ENCODE measurements at places on chromosomes 11 and 22.

GRCh38 chr11:36449561-36450096 lies 60.4 kb downstream of the TRAF6 start:
- DNase-seq = no peak

DNA sequence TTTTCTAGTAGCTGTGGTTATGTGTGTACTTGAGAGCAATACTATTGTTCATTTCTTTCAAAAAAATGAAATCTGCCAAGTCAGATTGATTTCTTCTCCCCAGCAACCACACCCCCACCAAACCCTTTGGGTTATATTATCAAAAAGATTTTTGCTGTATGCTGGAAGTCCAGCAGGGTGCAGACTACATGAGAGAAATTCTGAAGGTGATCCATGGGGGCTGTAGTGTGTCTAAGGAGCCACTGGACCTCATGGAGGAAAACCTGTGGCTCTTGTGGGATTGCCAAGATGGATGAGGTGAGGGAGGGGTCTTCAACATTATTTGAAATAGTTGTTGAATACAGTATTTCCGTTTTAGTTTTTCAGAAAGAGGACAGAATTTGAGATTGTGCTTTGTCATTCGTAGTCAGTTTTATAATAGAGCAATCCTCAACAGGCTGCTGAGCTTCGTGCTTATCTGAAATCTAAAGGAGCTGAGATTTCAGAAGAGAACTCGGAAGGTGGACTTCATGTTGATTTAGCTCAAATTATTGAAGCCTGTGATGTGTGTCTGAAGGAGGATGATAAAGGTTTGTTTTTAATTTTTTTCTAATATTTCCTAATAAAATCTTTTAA lies 3.1 kb downstream of the EIF3M start:
- no peak for DNase-seq

DNA sequence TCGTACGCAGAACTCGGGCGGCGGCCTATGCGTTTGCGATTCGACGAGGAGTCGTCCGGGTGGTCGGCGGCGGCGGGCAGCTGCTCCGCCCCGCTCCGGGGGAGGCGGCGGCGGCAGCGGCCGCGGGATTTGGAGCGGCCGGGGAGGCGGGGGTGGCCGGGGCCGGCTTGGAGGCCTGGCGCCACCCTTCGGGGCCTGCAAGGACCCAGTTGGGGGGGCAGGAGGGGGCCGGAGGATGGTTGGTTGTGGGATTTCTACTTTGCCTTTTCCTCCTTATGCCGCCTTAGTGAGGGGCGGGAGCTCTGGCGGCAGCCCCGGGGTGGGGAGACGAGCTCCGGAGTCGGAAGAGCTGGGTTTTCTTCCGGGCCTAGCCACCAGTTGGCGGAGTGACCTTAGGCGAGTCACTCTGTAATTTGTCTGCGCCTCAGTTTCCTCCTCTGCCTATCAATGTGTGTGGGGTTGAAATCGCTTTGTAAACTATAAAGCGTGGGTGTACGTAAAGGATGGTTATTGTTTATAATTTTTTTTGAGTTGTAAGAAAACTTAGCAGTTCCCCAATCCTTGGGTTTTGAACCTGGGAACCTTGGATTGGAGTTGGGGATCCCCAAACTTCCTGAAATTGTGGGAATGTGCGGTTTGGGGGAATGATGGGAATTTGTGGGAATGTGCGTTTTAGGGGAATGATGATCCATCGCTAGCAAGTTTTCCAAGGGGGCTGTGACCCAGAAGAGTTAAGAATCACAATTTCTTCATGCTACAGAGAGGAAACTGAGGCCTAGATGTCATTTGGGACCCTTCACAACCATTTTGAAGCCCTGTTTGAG lies 679 bp downstream of the TUG1 start:
- peak; percentile 9 for DNase-seq

GRCh38 chr11:109818290-109818689 lies 274.9 kb upstream of the ZC3H12C start:
- no peak for DNase-seq

DNA sequence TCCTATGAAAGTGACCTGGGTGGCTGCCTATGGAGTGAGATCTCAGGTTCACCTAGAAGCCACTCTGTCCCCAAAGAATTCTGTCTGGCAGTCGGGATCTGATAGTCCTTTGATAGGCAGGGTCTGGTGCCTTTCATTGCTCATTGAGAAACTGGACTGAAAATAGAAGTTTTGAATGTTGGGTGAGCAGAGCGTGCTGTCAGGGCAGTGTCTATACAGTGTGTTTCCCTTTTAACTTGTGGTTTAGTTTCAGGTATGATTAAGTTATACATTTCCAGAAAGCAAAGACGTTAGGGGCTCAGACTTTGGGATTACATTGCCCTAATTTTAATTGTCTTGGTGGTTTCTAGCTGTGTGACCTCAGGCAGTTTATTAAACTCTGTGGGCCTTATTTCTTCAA lies 111.3 kb upstream of the PAX6 start:
- no peak for DNase-seq

GRCh38 chr22:44449061-44449682 lies 48.9 kb downstream of the RTL6 start:
- DNase-seq = no peak

GRCh38 chr11:70360211-70360610 lies 38.1 kb upstream of the CTTN start:
- no peak for DNase-seq

DNA sequence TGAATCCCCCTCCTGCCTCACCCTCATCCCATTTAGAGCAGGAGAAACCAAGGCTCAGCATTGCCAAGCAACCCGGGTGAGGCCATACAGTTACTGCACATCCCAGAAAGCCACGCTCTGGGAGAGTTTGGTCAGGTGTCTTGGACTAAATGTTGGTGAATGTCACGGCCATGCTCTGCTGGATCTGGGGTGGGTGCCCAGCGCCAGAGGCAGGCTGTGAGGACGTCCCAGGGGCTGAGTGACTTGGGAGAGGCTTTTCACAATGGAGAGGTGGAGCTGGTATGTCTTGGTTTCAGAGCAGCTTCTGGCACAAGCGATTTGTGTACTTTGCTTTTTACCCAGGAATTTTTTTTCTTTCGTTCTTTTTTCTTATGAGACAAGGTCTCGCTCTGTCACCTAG lies 6.6 kb downstream of the SERHL2 start:
- DNase-seq = no peak

- no peak for DNase-seq
Observed at GRCh38 chr11:116175707-116176106, 597.1 kb downstream of the BUD13 start.

DNA sequence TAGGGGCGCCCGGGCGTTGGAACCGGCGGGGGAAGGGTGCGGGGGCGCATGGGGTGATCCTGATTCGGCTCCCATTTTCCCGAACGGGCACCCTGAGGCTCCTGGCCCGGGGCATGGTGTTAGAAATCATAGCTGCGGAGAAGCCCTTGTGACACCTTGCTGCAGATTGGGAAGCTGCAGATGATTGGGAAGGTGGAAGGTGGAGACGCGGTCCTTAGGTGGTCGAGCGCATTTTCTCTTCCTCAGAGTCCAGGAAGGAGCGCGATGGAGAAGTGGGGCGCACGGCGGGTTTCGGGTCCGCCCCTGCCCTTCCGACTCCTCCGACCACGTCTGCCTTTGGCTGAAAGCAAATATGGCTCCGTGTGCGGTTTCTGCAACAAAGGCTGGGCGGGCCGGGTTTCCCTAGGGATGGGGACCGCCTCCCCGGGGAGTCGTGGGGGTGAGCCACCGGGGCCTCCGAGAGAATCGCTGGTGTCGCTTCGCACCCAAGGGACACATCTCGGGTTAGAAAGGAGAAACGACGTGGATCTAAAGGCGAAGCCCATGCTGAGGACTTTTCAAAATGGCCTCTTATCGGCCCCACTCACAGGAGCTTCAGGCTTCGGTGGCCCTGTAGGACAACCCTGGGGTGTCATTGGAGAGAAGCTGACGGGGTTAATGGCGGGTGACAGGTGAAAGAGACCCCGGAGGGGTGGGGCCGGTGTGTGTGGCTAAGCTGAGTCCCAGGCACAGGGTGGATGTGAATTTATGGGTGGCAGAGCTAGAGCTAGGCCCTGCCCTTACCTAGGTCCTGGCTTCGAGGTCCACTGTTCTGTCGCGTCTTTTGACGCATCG lies 707 bp upstream of the FTH1 start:
- no peak for DNase-seq

DNA sequence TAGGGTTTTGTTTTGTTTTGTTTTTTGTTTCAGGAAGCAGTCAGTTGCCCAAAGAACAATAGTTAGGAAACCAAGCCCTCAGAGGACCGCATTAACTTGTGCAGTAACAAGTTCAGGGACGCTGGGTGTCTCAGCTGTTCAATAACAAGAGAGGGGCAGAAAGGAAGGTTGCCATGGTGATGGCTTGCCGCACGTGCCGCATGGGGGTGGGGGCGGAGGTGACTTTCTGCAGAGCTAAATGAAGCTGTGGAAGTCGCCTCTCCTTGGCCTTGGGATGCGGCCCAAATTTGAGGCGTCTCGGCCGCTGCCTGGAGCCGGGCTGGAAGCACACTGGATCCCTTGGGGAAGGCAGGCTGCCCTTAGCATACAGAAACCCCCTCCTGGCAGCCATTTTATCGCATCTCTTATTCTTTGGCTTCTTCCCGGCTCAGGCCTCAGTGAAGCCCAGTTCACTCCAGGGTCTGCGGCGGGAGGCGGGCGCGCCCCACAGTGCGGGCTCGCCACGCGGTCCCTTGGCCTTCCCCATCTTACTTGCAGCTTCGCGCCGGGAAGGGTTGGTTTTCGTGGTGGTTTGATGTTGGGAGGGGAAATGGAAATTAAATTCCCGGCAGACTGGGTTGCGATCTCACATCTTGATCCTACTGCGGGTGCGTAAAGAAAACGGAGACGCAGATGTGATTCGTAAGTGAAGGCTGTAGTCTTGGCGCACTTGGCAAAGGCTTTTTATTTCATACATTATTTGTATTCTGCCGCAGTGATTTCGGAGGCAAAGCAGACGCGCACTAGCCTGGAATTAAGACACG lies 94.3 kb downstream of the SLC17A6 start:
- DNase-seq = no peak

DNA sequence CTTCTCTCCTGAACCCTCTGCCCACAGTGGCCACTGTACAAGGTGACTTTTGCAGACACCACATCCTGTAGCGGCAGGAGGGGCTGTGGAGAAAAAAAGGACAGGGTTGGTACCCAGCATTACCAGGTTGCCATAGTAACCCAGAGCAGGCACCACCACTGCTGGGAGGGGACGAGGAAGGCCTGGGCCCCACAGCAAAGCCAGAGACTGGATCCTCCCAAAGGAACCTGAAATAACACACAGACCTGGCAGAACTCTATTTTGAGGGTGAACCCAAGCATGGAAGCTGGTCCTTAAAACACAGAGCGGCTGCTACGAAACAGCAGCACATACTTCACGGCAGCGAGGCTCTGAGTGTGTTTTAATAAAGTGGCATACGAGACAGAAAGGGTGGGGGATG lies 380.6 kb downstream of the CTTN start:
- no peak for DNase-seq

GRCh38 chr22:42070517-42071422 lies at the start of gene NAGA:
NAGA (minus strand) TSS chr22:42070812; CDS start chr22:42070297, 515 bp downstream.
- peak; percentile 86 for DNase-seq

GRCh38 chr22:37179622-37180420 lies 8.2 kb downstream of the C1QTNF6 start:
- DNase-seq = no peak

DNA sequence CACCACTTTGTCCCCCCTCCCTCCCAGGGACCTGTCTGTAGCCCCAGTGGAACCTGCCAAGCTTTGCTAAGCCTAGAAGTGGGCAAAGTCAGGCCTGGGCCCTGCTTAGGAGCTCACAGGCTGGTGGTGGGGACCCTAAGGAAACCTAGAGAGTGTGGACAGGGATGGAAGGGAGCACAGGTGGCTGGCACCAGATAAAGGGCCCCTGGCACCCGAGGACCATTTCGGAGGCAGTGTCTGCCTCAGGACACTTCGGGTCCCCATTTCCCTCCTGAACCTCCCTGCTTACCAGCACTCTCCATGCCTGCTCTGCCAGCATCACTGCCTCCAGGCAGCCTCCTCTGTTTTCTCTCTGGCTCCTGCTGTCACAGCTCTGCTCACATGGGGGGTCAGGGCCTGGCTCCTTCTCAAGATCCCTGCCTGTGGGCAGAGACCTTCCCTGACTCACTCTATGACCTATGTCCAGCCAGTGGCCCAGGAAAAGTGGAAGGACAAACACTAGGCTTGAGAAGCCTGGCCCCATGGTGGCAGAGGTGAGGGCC lies 13.6 kb upstream of the OMP start:
- no peak for DNase-seq

DNA sequence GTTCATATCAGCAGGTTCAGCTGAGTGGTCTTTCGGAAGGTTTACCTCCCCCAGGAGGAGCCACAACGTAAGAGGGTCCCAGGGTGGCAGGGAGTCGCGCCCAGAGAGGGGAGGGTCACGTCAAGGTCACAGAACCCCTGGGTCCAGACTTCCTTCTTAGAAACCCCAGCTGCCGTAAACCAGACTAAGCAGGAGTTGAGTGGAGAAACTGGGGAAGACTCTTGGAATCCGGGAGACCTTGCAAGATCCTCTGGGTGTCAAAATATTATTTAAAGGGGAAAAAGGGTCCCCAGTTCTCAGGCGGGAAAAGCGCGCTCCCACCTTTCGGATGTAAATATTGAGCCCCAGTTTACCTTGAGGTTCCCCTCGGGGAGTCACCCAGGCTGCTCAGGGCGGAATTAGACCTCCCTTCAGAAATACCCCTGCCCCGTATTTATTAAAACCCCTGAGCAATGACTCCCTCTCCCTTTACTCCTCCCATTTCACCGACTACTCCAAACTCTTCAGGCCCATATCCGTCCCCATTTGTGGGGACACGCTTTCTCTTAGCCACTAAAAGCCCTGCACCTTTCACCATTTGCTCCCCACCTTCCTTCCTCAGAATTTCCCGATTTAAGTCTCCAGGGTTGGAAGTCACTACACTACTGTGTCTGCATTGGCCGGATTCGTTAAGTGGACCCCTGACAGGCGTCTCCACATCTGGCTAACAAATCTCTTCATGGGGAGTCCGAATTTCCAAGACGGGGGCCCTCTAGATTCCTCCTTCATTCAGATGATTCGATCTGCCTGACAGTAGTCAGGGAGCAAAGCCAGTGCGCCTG lies 4.2 kb downstream of the SLC17A6 start:
- no peak for DNase-seq

- DNase-seq = no peak
Observed at GRCh38 chr11:109383306-109383705, 38.7 kb upstream of the C11orf87 start.

DNA sequence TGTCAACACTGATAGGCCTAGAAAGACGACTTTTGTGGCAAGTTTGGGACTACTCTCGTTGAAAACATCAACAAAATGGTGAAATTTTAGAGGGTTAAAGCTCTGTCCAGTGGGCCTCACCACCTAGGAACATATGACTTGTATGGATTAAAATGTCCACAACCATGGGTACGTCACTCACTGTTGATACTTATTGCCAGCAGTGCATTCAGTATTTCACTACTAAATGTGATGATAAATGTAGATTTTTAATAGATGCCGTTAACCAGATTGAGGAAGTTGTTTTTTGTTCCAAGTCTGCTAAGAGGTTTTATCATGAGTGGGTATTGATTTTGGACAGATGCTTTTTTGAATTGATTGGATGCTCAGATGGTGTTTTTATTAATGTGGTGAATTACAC lies 33.7 kb downstream of the POLD3 start:
- DNase-seq = no peak

DNA sequence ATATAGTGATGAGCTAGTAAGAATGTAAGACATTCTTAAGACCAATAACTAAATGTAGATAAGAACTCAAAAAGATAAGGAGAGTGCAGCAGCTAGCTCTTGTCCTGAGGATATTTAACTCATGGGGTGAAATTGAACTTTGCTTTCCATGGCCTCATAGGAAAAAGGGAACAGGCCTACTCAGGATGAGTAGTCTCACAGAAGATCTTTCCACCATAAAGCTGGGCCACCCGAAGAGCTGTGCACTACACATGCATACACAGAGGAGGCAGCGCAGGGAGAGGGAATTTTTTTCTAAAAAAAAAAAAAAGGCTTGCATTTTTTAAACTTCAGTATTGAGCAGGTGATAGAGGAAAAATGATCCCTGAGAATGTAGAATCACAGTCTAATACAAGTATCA lies 59.9 kb upstream of the CFAP300 start:
- no peak for DNase-seq

All from activated CD4-positive, CD25-positive, alpha-beta regulatory T cell treated with anti-CD3 and anti-CD28 coated beads, Interleukin-2, amount 50 U/mL, for 16 hours (primary cell).